ENCODE measurements at places on chromosomes 6 and 20.

- DNase-seq, result no peak
These were observed 37.4 kb upstream of the FAM83C start for GRCh38 chr20:35329435-35330139.

DNA sequence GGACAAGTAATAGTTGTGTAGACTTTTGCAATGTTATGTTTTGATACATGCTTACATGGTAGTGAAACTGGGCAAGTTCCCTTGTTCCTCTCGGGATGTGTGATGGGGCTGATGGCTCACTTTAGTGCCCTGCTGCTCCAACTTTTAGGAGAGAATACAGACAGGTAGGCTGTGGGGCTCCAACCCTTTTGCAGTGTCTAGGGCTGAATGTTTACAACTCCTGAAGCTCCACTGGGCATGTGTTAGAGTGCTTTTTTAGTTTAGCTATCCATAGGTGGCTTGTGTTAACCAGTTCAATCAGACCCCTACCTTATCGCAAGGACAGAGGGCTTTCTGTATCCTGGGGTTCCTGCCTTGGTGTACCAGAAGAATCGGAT, 33.8 kb downstream of the SERPINB6 start:
- DNase-seq, result no peak

- no peak for DNase-seq
These were observed 482.6 kb downstream of the EPM2A start for GRCh38 chr6:145252737-145253136.

DNA sequence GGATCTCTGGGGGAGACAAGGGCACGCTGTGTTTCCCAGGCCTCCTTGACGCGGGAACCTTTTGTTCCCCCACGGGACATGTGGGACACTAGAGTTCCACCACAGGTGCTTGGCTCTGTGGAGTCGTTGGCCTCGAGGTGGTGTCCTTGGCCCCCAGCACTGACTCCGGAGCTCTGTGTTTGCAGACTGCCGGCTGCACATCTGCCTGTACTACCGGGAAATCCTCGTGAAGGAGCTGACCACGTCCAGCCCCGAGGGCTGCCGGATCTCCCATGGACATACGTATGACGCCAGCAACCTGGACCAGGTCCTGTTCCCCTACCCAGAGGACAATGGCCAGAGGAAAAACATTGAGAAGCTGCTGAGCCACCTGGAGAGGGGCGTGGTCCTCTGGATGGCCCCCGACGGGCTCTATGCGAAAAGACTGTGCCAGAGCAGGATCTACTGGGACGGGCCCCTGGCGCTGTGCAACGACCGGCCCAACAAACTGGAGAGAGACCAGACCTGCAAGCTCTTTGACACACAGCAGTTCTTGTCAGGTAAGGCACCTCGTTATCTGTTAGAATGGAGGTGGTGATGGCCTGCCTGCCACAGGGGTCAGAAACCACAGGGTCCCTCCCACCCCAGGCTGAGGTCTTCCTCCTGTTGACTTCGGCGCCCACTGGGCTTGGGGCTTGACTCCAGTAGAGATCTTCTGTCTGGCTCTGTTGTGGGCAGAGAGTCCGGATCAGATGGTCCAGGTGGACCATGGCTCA, 9.9 kb downstream of the IRF4 start:
- DNase-seq, result no peak

DNA sequence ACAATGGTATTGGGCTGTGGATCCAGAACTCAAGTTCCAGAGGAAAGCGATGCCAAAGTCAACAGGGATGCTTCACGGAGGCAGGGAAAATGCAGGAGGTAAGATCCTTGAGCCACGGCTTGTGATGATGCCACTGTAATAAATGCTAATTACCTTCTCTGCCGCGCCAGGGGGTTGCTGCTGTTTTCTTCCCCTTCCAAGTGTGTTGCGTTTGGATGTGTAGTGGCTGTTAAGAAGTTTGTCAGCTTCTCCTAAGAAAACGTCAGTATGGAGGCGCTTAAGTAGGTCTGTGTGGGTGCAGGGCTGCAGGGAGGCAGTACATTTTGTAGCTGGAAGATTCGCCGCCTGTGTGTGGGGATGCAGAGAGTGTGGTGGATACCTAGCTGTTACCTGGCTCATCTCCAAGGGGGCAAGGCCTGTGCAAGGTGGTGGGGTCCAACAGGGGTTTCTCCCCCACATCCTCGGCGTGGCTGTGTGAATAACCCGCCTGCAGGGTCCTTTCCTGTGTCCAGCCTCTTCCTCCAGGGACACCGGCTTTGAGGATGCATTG, 318.7 kb downstream of the CDH4 start:
- DNase-seq, result no peak

- no peak for DNase-seq
These were observed 15.1 kb upstream of the RTF2 start for GRCh38 chr20:56453352-56453751.

GRCh38 chr6:164749221-164750064, 560.0 kb downstream of the C6orf118 start:
- DNase-seq, result no peak

DNA sequence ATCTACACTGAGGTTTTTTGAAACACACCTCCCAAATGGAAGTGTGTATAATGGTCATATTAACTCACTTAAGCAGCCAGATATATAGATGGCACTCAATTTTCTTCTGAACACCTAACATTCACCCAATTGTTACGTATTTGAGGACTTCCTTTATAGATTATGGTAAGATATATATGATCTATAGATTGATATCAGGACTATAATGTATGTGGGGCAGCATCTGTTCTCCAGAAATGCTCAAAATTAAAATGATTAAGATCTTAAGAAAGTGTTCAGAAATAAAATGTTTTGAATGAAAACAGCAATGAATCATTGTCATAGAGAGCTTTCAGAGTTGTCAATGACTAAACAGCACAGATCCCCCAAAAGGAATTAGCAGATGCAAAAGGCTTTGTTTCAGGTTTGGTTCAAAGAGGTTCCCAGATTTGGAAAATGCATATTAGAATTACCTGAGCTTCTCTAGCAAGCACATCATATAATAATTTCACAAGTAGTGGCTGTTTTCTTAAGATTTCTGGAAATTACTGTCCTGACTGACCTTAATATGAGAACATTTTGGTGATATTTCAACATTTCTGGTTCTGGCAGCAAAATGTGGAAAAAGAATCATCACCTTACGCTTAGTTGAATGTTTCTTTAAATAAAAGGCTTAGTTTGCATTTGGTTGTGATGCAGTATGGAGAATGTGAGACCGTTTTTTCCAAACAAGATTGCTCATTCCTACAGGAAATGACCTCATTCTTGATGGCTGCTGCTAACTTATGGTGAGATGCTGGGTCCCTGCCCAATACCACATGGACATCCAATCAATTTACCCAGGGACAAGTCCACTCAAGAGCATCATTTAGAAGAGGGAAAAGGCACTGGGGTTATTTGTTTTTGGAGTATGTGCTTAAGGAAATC, 31.5 kb downstream of the TRAF3IP2 start:
- DNase-seq, result no peak

- no peak for DNase-seq
These were observed 257.8 kb downstream of the RNGTT start for GRCh38 chr6:88705601-88706000.

DNA sequence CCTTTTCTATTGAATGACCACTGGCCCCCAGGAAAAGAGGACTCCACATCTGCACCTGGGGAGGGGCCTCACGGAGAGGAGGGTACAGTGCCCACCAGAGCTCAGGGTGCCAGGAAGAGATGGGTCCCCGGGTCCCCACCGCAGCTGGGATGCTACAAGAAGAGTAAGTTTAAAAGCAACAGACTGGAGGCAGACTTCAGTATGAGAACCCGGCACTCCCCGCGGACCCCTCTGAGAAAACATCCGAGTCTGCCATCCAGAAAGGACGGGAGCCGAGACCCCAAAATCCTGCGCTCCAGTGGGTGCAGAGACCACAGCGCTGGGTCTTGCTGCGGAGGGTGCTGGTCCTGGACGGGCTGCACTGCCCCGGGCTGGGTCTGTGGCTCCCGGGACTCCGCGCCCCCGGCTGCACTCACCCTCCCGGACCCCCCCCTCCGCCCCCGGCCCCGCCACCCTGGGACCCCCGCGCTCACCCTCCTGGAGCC, 350 bp downstream of the HELZ2 start:
- DNase-seq, result no peak

GRCh38 chr20:17741220-17741619, 41.5 kb downstream of the BANF2 start:
- DNase-seq, result no peak

GRCh38 chr6:36113703-36114102, 16.6 kb upstream of the MAPK13 start:
- no peak for DNase-seq

DNA sequence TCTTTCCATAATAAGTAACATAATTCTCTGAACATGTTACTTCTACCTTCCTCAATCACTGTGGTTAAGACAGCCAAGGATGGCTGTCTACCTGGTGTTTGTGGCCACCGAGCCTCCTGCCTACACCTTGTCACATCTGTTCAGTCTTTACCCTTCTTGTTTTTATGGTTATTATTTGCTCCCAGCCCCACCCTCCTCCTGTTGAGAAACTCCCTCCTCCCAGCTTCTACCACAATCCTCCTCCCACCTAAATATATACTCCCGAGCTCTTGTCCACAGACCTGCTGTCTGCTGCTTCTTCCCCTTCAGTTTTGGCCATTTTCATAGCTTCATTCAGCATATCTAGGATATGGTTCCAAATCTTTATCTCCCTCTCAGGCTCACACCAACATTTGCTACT, 35.7 kb upstream of the GABRR1 start:
- no peak for DNase-seq

GRCh38 chr20:10553326-10553984, 118.3 kb downstream of the SLX4IP start:
- DNase-seq, result peak; percentile 34

DNA sequence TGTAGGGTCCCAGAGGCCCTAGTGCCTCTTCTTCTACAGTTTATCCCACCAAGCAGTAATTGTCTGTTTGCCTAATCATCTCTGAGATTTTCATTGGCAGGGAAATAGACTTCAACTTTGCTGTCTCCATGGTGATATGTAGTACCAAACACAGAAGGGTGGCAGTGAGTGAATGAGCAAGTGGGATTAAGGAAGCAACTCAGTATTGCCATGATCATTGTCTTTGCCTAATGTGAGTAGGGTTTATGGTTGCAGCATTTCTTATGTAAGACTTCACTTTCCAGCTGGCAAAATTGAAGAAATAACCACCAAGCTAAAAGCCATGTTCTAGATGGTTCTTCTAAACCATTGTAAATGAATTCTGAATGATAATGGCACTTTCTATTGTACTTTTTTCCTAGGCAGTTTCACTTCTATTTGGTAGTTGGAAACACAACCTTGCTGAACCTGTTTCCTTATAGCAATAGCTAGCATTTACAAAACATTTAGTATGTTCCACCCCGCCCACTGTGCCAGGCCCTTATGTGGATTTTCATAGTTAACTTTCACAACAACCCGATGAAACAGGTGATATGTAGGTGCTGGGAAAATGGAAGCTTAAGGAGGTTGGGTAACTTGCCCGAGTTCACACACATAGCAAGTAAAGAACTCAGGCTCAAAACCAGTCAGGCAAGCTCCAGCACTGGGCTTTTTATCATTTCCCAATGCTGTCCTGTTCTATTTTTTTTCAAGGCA, 32.0 kb downstream of the ZC2HC1B start:
- DNase-seq, result no peak

GRCh38 chr6:55636406-55637102, 57.6 kb upstream of the HMGCLL1 start:
- no peak for DNase-seq

- no peak for DNase-seq
These were observed 216.0 kb downstream of the SAMD5 start for GRCh38 chr6:147724454-147724853.

DNA sequence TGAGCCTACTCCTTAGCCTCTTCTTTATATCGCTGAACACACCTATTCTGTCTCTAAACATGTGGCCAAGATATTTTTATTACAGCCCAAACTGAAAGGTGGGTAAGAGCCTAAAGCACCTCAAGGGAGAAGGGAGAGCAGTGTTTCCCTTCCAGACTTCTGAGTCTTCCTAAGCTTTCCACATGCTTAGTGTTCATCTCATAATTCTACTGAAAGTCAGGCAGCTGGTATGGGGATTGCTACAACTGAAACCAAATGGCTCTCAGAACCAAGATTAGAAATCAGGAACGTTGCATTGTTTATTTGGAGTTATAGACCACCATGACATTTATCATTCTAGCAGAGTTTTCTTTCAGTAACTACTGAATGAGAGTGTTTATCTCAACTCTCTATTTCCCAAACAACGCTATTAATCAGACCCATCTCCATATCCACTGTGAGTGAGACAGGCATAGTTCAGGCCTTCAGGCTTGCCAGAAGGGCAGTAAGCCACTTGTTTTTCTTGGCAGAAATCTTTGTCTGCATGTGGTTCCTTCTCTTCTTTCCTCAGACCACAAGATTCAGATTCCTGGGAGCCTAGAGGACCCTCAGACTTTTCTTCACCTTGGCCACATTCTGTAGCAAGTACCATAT, 22.8 kb downstream of the VGLL2 start:
- DNase-seq, result no peak

Measured in GDM1 (cell line).